ENCODE measurements at places on chromosomes 11 and 22. TPM values are rescaled to one million over a fixed set of nuclear protein-coding genes. Genes with fewer than 3 reads are reported as not detected.

The OR10D3 gene
- not detected for total RNA-seq

The PEX26 gene
- 12.2 TPM for total RNA-seq

The PDGFB gene
- total RNA-seq = 37.3 TPM

The FAM227A gene
- total RNA-seq = 2.3 TPM

The GSTT2B gene
- 0.81 TPM for total RNA-seq

The MAJIN gene
- not detected for total RNA-seq

The LUZP2 gene
- total RNA-seq = not detected

The OR51B5 gene
- not detected for total RNA-seq

The SYT7 gene
- total RNA-seq = 0.41 TPM

The DDX10 gene
- 25.5 TPM for total RNA-seq

The PAMR1 gene
- total RNA-seq = not detected

The SCYL1 gene
- total RNA-seq = 42.2 TPM

The CHRM1 gene
- total RNA-seq = not detected

The PIWIL4 gene
- total RNA-seq = 0.95 TPM

The TMA7B gene
- not detected for total RNA-seq

The HEPHL1 gene
- total RNA-seq = not detected

The MMP3 gene
- not detected for total RNA-seq

The CHST1 gene
- total RNA-seq = not detected

The LMO2 gene
- total RNA-seq = not detected

The TMEM86A gene
- total RNA-seq = 1.4 TPM

The GRAP2 gene
- not detected for total RNA-seq

The SEPTIN5 gene
- total RNA-seq = 37.8 TPM

The SLC5A4 gene
- total RNA-seq = not detected

The OR51E2 gene
- total RNA-seq = not detected

The TMEM25 gene
- 3.0 TPM for total RNA-seq

The SLC37A2 gene
- 1.9 TPM for total RNA-seq

The BIK gene
- total RNA-seq = 27.0 TPM

The SCUBE1 gene
- total RNA-seq = 0.14 TPM

The DCDC1 gene
- not detected for total RNA-seq

The DAGLA gene
- 0.74 TPM for total RNA-seq

The RTN4RL2 gene
- total RNA-seq = not detected

The UBASH3B gene
- total RNA-seq = 31.6 TPM

The LDLRAD3 gene
- 1.9 TPM for total RNA-seq

The C11orf87 gene
- total RNA-seq = not detected

The C22orf42 gene
- not detected for total RNA-seq

The NRIP3 gene
- total RNA-seq = 4.5 TPM

The ROM1 gene
- 4.5 TPM for total RNA-seq

The DRICH1 gene
- not detected for total RNA-seq

The OR52I1 gene
- not detected for total RNA-seq

The CHRM4 gene
- total RNA-seq = not detected

The FREY1 gene
- total RNA-seq = 1.3 TPM

The RBMXL2 gene
- total RNA-seq = not detected

The SSTR3 gene
- not detected for total RNA-seq

The MRGPRF gene
- total RNA-seq = 1.2 TPM

The HPX gene
- total RNA-seq = not detected

The CD6 gene
- total RNA-seq = not detected

The OR5P2 gene
- not detected for total RNA-seq

The EFCAB6 gene
- 3.9 TPM for total RNA-seq

The TRIM51 gene
- not detected for total RNA-seq

The C22orf15 gene
- total RNA-seq = not detected

The FAU gene
- 153 TPM for total RNA-seq

The TRIM66 gene
- total RNA-seq = 2.9 TPM

The GRK3 gene
- total RNA-seq = 0.98 TPM

The STK33 gene
- total RNA-seq = not detected
